SJSA1 (cell line): ENCODE measurements at places on chromosomes 6 and 20. TPM values are rescaled to one million over a fixed set of nuclear protein-coding genes. Genes with fewer than 3 reads are reported as not detected.
A peak's percentile ranks its signal among the peaks of the same experiment; 100 is the strongest.

DNA sequence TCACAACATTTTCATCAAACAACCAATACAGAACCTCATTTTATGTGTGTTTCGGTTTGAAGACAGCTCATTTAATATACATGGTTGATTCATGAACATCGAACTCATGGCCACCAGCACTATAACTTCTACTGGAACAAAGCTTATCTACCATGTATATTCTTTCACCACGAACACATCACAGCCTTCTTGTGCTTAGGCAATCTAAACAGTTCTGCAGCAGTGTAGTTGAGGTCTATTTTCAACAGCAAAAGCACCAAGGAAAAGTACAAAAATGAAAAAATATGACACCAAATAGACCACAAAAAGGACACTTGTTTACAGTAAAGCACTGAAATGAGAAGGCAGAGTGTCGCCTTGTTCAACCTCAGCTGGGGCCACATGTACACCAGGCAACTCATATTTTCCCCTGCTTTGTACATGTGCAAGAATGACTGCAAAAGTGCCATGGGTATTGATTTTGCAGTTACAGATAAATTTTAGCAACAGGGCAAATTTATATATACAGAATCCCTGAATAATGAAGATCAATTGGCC, 25.8 kb upstream of the KCNK5 start:
- no peak for DNase-seq

DNA sequence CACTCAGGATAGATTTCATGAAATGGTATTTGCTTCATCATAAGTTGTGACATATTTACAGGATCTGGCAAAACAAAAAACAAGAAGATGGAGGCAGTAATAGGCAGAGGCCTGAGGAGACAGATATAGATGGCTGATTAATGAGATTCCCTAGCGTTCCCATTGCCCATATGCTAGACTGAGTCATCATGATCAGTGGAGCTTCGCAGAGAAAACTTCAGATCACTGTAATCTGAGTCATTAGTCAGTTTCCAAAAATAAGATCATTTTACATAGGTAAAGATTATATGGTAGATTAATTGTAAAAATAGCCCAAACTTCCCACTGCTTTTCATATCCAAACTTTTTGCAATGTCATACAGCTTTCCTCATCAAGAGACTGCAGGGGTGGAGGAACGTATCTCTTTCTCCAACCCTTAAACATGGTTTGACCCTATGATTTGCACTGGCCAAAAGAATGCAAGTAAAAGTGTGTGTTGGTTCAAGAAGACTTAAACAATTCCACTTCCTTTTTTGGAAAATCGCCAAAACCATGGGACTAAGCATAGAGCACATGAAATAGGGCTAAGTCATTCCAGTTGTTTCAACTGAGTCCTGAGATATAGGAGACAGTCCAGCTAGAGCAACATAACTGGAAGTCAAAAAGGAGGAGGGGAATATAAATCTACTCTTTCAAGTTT, 626.0 kb downstream of the RNF144B start:
- no peak for DNase-seq

DNA sequence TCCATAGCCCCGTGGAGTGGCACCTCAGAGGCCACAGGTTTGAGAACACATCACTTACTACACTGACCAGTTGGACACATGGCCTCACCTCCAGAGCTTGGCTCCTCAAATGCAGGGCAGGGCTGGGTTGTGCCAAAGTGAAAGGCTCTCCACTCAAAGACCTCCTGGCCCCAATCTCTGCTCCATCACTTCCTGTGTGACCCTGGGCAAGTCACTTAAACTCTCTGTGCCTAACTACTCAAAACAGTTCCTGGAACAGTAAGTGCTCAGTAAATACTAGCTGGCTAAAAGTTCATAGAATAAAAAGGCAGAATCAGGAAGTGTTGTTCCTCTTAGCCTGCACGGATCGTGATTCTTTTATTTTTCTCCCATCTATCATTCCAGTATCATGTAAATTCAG, 50.2 kb downstream of the AGPAT4 start:
- no peak for DNase-seq

- DNase-seq: no peak
Observed at GRCh38 chr20:7773511-7773910, 166.7 kb downstream of the HAO1 start.

DNA sequence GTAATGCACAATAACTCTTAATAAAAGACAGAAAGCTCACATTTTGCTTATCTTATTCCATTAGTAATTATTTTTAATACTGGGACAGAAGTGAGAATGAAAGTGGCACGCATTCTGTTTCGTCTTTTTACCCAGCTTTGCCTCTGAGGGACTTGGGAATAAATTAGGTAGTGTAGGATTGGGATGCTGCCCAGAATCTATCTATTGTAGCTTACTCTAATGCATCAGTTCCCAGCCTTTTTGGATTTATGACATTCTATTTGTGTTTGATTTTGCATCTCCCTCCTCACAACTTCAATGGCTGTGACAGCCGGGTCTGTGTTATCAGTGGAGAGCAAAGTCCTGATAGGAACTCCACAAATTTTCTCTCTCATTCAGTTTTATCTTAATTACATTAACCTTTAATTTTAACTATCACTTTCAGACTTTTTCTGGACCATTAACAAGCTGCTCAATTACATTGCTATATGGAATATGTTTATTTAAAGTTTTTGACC, 62.9 kb upstream of the TULP4 start:
- no peak for DNase-seq

- DNase-seq: no peak
Observed at GRCh38 chr6:166109608-166110007, 58.0 kb downstream of the TBXT start.

DNA sequence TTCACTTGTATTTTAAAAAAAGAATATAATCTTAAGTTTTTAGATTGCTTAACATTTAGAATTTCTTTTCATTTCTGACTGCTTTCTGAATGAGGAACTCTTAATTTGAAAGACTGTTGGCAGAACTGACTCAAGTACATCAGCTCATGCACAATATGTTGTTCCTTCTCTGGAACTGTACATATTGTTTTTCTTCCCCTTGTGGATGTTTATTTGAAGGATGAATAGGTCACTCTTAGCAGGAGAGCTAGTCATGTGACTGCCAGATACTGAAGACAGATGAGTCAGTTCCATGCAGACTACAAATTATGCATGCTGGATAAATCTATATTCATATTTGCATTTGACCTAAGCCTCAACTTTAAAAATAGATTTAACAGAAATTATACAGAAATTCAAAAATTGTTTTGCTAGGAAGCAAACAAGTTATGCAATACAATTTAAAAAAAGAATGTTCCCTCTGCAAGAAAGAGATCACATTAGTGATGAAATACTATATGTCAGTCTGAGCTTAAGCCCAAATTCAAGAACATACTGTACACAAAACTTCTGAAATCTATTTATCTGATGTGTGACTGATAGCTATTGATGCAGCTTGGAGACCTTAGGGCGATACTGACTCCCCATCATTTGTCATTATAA, 1274.9 kb upstream of the GJE1 start:
- DNase-seq: no peak

GRCh38 chr6:112357791-112358190, 10.7 kb downstream of the RFPL4B start:
- no peak for DNase-seq

The SLC25A27 gene
- total RNA-seq: 1.5 TPM in 1 of 2 replicates, not detected in the other

DNA sequence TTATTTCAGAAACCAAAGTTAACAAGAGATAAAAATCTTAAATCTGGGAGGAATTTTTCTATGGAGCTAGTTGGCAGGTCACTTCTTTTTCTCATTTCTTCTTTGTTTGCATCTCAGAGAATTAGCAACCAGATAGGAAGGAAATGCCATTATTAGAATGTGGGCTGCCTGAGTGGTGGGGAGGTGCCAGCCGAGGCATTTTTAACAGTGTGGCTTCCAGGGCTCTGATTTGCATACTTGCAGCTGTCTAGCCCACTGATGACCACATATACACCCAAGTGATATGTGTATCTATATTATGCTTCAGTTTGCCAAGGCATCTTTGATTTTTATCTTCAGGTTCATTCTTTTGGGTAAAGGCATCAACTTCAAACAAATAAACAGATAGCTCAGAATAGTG, 206.7 kb downstream of the CLIC5 start:
- DNase-seq: no peak

The POM121L2 gene
- not detected in 2 replicates for total RNA-seq

GRCh38 chr6:144710207-144710606, 425.1 kb downstream of the UTRN start:
- DNase-seq: peak; percentile 50

GRCh38 chr6:170270984-170271593, 19.8 kb downstream of the DLL1 start:
- DNase-seq: no peak

DNA sequence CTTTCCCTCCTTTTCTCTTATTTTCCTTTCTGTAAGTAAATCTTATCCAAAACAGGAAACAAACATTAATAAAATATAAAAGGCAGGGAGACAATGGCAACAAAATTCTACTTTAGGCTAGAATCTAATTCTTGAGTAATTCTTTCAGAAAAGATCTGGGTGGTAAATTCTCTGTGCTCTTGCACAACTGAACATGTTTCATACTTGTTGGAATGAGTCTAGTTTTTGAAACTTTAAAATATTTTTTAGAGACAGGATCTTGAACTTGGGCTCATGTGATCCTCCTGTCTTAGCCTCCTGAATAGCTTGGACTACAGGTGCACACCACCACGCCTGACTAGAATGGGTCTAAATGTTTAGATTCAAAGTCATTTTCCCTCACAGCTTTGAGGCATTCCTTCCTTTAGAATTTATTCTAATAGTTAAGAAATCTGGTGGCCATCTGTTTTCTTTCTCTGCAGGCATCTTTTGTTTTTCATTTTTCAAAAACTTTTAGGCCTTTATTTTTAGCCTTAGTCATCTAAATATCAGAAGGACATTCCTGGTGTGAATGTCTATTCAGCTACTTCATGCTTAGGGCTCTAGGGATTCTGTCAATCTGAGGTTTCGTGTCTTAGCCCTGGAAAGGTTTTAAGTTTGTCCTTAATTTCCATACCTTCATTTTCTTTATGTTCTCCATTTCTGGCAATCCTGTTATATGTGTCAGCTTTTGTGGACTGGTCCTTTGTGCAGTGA, 76.5 kb downstream of the CDKAL1 start:
- DNase-seq: no peak

The TBX18 gene
- total RNA-seq: 17.5 and 35.1 TPM in 2 replicates

The RBPJL gene
- not detected in 2 replicates for total RNA-seq

GRCh38 chr20:36308986-36309385, 2.8 kb downstream of the DLGAP4 start:
- no peak for DNase-seq

The DNPH1 gene
- total RNA-seq: 35.7 and 71.5 TPM in 2 replicates

The BACH2 gene
- total RNA-seq: 1.3 and 1.4 TPM in 2 replicates

GRCh38 chr6:128112494-128112893, 211.6 kb upstream of the THEMIS start:
- no peak for DNase-seq

The HLA-DQB1 gene
- total RNA-seq: not detected in 2 replicates

The TMEM74B gene
- total RNA-seq: not detected in 2 replicates

- peak; percentile 70 for DNase-seq
Observed at GRCh38 chr20:46709459-46710152, at the start of gene SLC2A10. Gene SLC2A10 (plus strand): TSS chr20:46709649. CDS start chr20:46709737, 88 bp downstream.

The ESF1 gene
- 20.5 and 28.6 TPM in 2 replicates for total RNA-seq

DNA sequence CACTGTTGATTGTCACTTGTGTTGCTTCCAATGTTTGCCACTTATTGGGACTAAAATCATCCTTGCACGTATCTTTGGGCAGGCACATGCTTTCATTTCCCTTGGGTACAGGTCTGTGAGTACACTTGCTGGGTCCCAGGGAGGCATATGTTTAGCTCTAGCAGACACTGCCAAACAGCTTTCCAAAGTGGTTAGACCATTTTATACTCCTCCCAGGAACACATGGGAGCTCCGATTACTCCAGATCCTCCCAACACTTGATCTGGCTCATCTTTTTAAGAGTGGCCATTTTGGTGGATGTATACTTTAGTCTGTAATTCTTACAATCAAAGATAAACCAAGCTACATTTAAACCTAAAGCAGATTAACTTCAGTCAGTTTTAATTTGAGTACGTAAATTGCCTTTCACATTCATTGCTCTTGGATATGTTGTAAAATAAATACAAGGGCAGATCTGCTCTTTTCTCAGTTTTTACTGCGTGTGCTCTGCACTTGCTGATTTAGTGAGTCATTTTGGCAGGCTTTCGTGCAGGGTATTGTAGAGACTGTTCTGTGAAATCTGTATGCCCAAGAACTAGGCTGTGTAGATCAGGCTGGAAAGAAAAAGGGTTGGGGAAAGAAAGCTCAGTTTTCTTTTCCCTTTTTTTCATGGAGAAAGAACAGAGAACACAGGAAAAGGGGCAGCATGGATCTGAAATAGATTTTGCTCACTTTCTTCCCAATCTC, 19.5 kb downstream of the SLC22A1 start:
- DNase-seq: no peak

- no peak for DNase-seq
Observed at GRCh38 chr20:1469306-1469905, 2.8 kb upstream of the NSFL1C start.

GRCh38 chr6:123777563-123777962, 26.1 kb upstream of the NKAIN2 start:
- DNase-seq: no peak

GRCh38 chr6:30656513-30656912, 9.6 kb downstream of the C6orf136 start:
- DNase-seq: no peak

The RSPO3 gene
- total RNA-seq: not detected in 2 replicates

DNA sequence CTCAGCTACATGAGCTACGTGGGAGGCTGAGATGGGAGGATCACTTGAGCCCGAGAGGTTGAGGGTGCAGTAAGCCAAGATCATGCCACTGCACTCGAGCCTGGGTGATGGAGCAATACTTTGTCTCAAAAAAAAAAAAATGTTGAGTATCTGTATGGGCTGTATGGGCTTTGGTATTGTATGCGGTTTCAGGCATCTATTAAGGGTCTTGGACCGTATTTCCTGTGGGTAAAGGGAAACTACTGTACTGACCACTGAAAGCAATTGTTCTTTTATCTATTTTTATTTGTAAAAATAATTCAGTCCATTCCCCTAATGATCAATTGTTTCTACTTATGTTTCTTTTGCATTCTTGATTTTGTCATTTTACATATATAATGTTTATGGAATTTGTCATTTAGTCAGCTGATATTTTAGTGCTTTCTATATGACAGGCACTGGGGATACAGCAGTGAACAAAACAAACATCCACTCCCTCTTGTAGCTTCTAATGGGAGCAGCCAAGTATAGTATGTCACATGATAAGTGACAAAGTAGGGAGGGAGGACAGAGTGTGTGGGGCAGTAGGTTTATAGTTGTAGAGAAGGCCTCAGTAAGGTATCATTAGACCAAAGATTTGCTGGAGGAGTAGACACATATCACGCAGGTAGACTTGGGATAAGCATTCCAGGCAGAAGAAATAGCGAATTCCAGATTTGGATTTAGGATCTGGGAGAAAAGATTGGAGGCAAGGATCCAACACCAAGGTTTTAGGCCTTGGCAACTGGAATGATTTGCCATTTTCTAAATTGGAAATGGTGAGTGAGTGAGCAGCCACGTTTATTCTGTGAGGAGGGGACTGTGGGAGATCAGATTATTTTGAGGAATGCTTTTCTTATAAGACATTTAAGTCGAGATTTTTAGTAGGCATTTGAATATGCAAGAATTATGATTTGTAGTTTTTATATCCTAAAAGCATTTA, 6.0 kb downstream of the PCMT1 start:
- DNase-seq: no peak
